ENCODE measurements at places on chromosomes 12 and 14.

DNA sequence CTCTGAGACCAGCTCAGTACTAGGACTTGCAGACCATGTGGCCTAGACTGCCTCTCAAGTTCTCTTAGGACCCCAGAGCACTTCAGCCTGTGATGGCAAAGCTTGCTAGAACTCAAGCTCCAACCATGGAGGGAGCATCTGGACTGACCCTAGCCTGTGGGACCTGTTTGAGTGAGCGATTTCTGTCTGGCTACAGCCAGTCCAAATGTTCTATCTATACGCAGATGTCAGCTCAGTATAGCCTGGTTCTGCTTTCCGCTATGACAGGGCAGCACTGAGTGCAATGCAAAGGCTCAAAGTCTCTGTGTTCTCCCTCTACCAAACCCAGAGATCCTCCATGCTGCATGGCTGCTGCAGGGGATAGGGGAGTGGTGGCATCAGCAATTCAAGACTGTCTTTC lies 20.7 kb upstream of the PPM1H start:
- no peak for DNase-seq

DNA sequence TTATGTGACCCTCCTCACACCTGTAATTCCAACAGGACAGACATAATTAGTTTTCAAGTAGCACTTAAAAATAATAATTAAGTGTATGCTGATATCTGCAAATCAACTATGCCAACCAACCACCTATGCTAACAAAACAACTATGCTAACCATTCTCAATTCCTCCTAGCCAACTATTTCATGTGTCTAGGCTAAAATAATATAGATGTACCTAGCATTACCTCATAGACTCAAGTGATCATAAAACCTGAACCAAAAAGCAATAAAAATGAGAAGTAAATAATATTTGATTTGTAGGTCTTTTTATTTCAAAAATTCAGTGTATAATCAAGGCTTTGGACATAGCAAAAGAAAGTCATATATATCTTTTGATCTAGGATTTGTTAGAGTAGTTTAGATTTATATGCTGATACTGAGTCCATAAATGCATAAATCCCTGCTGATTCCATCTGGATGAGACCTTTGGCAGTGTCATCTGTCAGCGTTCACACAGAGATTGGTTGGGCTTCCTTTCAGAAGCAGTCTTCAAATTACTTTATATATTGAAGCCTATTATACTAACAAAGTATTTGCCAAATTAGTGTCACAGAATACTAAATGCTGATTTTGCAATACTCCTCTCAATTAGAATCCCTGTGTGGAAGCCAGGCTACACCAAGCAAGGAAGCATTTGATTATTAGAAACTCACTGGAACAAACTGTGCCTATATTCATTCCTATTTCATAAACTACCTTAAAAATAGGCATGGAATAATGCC lies 101.4 kb upstream of the PPM1H start:
- no peak for DNase-seq

DNA sequence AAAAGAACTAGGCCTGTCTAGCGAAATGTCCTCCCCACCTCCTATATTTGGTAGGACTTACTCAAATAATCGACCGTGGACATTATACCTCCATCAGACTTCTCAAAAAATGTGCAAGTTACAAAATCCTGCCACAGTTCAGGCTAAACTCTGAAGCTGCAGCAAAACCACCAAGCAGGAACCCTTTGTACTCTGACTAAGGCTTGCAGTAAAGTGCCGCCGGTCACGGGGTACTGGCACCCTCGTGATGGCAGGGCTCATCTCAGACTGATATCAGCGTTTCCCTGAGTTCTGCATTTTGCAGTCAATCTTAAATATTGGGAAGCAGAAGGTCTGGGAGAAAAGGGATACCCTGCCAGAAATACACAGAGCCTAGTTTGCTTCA lies 17.1 kb downstream of the SLC11A2 start:
- no peak for DNase-seq

DNA sequence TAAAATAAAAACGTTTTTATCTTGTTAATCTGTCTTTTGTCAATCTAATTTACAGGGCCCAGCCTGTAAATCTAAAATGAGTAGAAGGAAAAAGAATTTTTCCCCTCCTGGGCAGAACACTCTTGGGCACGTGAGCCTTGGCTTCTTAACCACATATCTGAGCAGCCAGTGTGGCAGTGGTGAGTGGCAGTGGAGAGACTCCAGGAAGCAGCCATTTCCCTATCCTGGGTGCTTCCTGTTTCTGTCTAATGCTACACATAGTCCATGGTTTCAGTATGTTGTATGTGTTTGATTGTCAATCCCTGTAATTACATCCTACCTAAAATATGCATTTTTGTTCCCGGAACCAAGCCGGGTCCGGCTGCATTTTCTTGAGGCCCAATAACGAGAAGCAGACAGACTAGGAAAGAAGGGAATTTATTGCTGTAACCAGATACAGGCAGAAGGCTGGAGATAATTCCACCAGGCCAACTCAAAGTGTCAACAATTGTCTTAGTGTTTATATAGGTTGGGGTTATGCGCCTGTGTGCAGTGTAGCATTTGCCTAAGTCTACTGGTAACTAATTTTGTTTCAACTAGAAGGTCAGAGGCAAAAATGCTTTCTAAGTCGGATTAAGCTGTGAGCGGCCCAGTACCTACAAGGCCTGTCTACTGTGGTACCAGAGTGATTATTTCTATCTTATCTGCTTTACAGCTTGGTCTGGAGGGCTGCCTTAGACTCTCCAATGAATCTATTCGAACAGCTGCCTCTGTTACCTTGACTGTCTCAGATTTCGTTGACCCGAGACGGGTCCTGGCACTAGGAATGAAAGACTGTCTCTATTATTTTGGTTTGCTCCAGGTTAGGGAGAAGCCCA lies 82.4 kb upstream of the RESF1 start:
- DNase-seq, result no peak

GRCh38 chr12:50282721-50283228 lies 545 bp downstream of the LIMA1 start:
- DNase-seq, result no peak

GRCh38 chr12:66978802-66979201 lies 290.4 kb upstream of the CAND1 start:
- no peak for DNase-seq
